ENCODE measurements at places on chromosomes 3 and 15.

- no peak for DNase-seq
Measured at GRCh38 chr3:109225516-109225915, 89.0 kb downstream of the C3orf85 start.

GRCh38 chr15:62934236-62934971 is 108.1 kb upstream of the TPM1 start:
- no peak for DNase-seq

GRCh38 chr3:95815828-95816227 is 998.6 kb upstream of the EPHA6 start:
- no peak for DNase-seq

DNA sequence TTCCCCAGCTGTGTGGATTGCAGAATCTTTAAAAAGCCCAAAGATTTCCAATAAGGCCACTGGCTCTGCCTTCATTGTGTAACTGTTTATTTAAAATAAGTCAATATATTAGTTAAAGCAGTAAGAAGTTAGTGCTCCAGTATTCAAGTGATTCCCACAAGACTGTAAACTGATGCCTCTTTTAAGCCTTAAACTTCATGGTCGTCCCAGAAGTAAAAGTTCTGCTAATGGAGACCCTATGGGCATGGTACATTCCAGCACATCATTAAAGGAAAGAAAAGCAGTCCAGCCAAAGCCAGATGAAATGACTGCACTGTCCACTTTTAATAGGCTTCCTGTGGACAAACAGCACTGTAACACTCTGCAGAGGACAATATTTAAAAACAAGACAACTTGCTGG is 512.6 kb downstream of the MECOM start:
- no peak for DNase-seq

DNA sequence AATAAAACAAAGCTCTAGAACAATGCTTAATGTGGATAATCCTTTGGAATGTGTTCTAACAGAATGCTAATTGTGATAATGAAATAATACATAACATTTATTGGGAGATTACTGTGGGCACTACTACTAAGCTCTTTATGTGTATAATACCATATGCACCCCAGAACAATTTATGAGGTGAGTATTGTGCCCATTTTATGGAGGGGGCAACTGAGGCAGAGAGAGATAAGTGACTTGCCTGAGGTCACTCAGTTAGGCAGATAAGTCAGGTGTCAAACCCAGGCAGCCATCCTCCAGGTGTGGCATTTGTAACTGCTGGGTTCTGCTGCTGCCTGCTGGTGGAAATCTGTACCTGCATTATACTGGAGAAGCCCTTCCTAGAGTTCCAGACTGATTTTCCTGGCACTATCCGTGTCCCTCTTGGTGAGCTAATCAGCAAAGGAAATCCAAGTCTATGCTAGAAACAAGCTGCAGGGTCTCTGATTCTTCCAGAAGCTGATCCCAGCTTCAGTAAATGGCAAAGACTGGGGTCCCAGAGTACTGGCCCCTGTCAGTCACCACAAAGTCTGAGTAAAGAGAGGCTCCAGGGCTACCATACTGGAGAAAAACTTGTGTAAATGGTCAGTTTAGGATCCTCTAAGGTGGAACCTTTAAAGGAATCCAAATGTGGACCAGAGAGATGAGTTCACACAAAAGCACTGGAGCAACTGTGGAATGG is 22.6 kb upstream of the RBP1 start:
- no peak for DNase-seq

DNA sequence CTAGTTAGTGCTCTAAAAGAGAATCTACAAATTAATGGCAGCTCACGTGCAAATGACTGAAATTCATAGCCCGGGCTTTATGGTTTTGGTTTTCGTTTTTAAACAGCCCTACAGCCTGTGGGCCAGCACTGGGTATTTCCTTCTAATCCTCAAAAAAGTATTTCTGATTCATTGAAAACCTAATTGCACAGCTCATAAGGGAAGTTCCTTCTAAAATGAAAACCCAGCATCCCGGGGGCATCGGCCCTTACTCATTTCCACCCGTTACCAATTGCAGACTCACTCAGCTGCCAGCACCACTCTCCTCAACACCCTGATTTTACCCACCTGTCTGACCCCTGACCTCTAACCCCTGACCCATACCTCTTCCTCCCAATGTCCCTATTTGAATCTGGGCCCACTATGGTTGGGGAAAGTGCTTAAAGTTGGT is 59.5 kb upstream of the ZNF148 start:
- DNase-seq = no peak

GRCh38 chr3:61796911-61797310 is 235.5 kb downstream of the PTPRG start:
- DNase-seq = no peak

DNA sequence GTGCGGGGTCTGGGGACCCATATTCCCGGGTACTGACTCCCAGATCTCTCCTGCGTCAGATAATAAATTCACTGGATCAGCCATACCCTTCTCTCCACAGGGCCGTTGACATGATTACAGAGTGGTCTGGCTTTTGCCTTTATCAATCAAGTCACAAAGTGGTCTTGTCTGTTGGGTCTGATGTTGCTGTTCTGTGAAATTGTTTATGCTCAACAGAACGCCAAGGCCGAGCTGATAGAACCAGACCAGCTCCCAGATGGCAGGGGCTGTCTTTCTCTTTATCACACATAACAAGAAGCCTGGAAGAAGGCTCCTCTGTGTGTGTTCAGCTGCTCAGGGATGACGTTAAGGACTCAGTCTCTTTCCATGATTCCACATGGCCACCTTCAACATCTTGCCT is 751 bp upstream of the DCLK3 start:
- DNase-seq = no peak

DNA sequence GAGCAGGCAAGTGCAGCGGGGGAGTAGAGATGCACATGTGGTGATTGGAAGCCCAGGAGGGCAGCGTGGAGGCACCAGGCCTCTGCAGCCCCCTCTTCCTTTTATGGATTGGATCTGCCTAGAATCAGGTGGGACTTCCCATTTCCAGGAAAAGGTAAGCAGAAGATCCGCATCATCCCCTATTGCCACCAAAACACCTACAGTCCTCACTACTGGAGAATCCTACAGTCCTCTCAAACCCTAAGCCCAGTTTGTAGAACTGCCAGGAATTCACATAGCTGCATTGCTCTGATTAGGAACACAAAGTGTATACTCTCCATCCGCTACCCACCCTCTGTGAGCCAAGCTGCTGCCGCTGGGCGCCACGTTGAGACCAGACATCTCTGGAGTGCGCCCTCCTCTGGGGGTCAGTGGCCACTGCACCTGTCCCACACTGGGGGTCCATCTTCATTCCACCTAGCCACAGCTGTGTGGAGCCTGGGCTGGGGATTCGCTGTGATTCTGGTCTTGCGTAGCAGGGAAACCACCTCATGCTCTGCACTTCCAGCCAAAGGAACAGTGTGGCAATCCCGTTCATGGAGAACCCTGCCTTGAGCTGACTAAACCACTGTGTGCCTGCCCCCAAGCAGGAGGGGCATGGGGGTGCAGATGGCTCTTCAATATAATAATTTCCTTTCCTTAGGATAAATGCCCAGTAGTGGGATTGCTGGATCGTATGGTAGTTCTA is 88.9 kb upstream of the PTX3 start:
- DNase-seq = no peak

- no peak for DNase-seq
Measured at GRCh38 chr3:187049462-187050101, 89.7 kb downstream of the RPL39L start.

GRCh38 chr3:118782755-118783202 is 251.9 kb downstream of the IGSF11 start:
- no peak for DNase-seq

DNA sequence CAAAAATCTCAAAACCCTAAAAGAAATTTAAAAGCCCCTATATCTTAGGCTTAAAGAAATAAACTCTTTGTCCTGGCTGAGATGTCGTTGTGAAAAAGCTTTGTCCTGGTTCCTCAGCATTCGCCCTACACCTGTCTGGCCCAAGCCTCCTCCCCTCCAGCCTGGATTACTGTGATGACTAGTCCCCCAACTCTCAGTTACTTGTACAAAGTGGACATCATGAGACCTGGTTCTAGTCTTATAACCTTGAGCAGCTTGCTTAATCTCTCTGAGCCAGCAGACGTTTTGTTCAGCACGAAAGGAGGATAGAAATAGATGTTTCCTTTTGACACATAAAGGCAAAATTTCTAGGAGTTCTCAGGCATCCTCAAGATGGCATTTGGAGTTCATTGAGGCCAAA is 51.6 kb downstream of the FILIP1L start:
- no peak for DNase-seq

GRCh38 chr15:40471105-40471807 is 472 bp downstream of the CHST14 start:
- DNase-seq = no peak

- no peak for DNase-seq
Measured at GRCh38 chr3:30357897-30358296, 248.5 kb upstream of the TGFBR2 start.

DNA sequence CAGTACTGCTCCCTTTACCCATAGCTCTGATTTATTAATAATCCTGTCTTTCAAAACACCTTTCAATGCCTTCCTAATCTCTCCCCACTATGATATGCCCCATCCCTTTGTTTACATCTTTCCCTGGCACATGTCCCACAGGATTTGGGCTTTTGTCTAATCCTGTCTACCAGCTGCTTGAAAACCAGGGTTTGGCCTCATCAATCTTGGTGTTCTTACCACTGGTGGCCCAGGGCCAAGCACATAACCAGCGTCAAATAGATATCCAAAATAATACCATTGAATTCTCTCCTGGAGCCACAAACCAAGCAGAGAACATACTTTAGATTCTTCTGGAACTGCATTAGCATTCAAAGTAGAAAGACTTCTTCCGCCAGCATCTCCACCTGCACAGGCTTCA is 104.8 kb upstream of the PPP2R3A start:
- no peak for DNase-seq

DNA sequence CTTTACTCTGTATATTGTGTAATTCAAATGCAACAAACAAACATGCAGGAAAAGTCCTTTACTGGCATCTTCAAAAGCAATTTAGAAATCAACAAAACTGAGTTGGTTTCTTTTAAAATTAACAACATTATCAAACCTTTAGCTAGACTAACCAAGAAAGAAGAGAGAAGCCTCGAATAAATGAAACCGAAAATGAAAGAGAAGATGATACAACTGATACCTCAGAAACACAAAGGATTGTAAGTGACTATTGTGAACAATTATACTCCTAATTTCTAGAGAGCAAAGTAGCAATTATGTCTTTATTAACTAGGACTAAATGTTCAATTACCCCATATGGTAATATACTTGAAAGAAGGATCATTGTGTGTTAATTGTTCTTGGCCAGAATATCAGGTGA is 49.2 kb upstream of the P3H2 start:
- no peak for DNase-seq

Measured in substantia nigra (tissue), 51 donors.